ENCODE measurements at places on chromosomes 7 and 10.

- DNase-seq = no peak
These were observed 39.7 kb downstream of the AGAP3 start for GRCh38 chr7:151125846-151126481.

DNA sequence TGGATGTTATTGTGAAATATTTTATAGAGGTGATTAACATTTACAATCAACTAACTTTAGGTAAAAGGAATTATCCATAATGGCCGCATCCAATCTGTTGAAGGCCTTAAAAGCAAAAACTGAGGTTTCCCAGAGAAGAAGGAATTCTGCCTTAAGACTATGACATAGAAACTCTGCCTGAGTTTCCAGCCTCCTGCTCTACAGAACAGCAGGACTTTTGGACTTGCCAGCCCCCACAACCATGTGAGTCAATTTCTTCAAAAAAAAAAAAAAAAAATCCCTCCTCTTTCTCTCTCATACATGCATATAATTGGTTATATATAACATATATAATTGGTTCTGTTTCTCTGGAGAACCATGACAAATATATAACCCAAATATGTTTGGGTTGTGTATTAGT is 15.4 kb downstream of the SLC25A28 start:
- no peak for DNase-seq

DNA sequence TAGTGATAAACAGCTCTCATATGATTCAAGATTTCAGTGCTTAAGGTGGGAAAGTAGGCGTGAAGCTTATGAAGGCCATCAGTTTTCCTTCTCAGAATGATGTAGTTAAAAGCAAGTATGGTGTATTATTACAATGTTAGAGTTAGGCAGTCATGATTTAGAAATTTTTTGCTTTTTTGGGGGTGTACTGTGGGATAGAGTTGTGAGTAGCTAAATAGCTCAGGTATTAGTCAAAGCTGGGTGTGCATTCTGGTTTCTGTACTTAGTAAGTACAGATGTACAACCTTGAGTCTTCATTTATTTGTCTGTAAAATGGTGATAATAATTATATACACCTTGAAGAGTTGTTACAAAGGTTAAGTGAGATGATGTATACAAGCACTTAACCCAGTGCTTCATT is 52.2 kb downstream of the R3HCC1L start:
- DNase-seq = no peak

GRCh38 chr10:45008524-45009161 is 7.9 kb downstream of the ZNF22 start:
- no peak for DNase-seq

GRCh38 chr7:118573085-118573484 is 348.6 kb downstream of the ANKRD7 start:
- no peak for DNase-seq

DNA sequence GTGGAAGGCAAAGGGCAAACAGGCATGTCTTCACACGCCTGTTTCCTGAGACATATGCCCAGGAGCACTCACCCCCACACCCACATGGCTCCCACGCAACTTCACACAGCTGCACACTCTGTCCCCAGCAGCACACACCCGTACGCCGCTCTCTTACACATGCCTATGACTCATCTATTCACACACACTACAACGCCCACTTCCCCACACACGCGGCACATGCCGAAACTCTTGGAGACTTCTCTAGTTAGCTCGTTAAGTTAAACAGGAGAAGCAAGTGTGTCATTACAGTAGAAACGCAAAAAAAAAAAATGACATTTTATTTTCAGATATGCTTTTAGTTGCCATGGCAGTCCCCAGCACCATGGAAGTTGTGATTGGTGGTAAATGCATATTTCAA is 6.7 kb downstream of the CALN1 start:
- DNase-seq = no peak

- DNase-seq = no peak
These were observed 202.1 kb upstream of the NFE2L3 start for GRCh38 chr7:25949736-25950487.

DNA sequence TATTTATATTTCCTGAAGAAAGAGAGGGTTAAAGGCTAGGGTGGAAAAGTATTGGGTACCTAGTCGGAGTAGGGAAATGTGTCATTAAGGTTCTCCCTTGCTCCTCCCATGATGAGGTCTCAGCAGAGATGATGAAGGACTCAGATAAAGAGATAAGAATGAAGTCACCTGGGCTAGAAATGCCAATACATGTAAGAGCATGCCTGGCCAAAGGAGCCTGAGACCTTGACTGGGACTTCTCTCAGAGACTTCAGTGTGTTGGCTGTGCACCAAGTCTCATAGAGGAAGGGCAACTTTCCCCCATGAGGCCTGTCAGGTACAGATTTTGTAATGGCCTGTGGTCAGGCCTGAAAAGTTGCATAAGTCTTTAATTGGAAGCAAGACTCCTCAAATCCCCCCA is 361.0 kb upstream of the CDC14C start:
- no peak for DNase-seq

DNA sequence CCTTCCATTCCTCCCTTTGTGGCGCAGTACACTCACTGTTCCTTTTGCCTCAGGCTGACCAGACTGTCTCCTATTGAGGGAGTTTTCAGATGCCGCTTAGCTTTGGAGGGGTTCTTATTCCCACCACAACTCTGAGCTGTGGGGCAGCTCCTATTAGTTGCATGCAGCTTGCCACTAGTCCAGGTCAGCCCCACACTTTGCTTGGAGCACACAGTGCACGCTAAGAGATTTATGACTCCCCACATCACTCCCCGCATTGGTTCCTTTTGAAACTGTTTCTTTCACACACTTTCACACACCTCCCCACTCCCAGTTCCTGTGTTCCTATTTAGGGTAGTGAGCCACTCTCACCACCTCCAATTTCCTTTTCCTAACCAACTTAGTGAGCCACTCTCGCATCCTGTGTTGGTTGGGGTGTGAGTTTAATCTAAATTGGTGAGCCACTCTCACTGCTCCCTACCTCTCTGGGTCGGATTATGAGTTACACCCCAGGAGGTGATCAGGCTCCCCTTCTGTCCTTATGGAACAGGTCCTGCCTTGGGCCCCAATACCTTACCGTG is 10.4 kb upstream of the ZNF485 start:
- DNase-seq = no peak

DNA sequence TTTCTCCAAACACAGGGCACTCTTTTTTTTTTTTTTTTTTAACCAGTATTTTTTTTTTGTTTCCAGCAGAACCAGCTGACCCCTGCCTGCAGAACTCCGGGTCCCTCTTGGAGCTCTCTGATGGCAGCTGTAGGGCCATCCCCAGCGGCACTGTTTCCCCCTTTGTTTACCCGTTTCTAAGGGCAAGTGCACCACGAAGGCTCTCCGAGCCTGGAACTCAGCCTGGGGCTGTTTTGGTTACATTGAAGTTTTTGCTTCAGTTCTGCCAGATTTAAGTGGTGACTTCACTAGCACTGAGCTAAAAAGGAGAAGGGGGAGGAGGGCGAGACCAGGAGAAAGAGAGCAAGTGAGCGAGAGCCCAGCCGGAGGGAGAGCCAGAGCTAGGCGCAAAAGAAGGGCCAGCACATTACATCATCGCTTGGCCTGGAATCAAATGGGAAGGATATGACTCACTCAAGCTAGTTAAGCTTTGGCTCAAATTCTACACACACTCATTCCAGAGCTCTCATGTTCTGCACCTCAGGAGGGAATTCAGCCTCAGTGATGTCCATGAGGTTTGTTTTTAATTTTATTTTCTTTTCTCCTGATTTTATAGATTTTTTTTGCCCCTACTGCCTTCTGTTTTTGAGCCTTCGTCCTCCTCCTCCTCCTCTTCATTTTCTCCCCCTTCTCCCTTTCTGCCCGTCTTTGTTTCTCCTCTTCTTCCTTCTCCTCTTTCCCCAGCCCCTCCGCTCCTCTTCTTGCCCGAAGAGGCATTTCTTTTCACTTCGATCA is 272.3 kb downstream of the TRIL start:
- no peak for DNase-seq

- no peak for DNase-seq
These were observed 106.8 kb downstream of the CYP26A1 start for GRCh38 chr10:93180482-93180931.

DNA sequence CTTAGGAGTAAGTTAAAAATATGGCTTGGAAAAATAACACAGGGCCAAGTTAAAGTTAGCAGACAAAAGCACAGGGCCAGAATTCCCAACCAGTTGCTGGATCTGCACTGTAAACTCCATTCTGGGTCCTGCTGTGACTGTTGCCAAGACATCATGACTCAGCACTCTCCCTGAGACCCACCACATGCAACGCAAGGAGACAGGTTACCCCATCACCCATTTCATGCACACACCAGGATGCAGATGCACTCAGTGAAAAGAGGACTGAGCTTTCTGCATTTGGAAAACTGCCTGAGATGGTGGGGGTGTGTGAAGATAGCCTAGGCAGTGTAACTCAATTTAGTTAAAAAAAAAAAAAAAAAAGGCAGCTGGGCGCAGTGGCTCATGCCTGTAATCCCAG is 97.6 kb upstream of the ZNF438 start:
- DNase-seq = no peak
